Stimulated activated CD4-positive, alpha-beta T cell treated with anti-CD3 and anti-CD28 coated beads, Interleukin-2, amount 100 ng/mL, for 24 hours (primary cell): ENCODE measurements at places on chromosomes 4 and X.

DNA sequence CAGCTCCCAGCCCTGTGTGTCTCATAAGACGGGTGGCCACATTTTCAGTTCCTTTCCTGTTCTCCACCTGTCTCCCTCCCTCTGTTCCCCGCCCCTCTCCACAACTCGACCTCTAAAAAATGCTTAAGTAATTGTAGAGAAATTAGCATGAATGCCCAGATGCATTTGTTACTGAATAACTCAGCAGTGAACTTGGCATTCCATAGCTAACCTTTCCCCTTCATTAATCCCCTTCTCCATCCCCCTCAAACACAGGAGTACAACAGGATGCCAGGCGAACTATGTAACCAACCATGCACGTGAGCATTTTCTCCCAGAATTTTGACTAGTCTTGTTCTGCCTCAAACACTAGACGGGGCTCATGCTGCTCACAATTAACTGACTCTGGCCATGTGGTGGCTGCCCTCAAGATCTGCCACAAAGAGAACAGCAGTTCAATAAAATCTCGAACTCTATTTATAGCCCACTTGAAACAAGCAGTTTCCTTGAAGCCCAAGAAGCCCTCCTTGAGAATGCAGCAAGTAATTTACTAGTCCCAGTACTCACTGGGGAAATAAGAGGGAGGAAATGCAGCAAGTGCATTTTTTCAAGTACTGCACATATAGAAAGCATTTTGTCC, 351.2 kb downstream of the ARHGAP24 start:
- DNase-seq, result no peak

DNA sequence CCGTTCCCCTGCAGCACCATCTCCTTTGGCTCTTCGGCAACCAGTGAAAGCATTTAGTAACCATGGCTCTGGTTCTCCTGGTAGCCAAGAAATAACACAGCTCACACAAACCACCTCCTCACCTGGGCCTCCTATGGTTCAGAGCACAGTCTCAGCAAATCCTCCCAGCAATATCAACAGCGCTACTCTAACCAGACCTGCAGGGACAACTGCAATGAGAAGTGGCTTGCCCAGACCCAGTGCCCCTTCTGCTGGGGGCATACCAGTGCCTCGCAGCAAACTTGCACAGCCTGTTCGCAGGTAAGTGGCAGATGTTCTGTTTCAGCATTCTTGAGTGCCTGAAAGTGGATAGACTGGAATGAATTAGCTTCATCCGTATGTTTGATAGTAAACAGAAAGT, 63.0 kb upstream of the SLC10A4 start:
- no peak for DNase-seq

- no peak for DNase-seq
Observed at GRCh38 chrX:102684772-102685520, 27.3 kb upstream of the GPRASP2 start.

DNA sequence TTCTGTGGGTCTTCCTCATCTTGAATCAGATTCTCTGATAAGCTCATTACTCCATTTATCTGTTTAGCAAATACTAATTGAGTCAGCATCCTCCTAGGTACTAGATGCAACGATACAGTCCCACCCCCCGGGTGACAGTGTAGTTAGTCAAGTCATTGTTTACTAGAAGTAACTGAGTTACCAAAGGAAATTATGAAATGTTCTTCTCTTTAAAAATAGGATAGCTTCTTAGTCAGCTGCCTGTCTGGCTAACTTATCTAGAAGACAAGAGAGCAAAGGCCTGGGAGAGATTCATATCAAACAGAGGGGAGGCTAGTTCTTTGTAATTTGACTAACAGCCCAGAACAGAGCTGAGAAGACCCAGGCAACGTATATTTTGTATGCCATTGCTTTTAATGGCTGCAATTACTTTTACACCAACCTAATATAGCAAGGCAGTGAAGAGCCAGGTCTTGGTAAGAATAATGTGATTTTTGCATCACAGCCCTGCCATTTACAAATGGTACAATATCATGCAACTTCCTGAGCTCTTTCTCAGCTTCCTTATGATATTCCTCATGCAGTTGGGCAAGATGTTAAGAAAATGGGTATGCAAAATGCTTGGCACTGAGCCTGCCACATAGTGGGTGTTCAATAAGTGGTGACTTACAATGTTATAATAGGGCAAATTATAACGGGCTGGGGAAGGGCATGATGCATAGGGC, 149.9 kb downstream of the CHIC2 start:
- no peak for DNase-seq
